ENCODE measurements at places on chromosomes 11 and 22.

DNA sequence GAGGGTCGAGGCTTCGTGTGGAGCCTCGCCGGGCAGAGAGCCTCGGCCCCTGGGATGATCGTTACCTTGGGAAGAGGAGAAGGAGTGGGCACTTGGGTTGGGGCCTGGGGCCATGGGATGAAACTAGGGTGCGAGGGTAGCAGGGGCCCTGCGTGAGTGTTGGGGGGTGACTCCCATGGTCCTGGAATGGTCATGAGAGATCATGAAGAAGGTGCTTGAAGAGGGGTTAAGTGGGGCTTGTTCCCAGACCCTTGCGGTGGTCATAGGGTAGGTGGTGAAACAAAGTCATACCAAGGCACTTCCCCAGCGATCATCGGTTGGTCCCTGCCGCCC is 284 bp downstream of the CCS start:
- no peak for DNase-seq

DNA sequence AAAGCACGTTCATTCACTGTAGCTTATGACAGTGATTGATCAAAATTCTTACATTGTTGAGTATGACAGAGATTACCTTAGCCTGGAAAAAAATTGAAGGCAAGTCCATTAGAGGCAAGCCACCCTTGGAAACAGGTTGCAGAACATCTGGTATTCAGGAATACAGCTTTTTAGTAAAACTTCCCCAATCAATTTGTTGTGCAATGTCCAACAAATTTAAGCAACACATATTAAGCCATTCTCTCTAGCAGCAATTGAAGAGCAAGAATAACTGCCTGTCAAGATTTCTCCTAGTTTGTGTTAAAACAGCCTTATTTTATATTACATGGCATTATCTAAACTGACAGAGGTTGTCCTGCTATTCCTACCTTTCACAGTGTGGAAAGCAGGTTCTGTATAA is 37.0 kb downstream of the BCL2L13 start:
- DNase-seq, result no peak

- DNase-seq, result no peak
These were observed 3.8 kb downstream of the SERPING1 start for GRCh38 chr11:57601297-57601696.

DNA sequence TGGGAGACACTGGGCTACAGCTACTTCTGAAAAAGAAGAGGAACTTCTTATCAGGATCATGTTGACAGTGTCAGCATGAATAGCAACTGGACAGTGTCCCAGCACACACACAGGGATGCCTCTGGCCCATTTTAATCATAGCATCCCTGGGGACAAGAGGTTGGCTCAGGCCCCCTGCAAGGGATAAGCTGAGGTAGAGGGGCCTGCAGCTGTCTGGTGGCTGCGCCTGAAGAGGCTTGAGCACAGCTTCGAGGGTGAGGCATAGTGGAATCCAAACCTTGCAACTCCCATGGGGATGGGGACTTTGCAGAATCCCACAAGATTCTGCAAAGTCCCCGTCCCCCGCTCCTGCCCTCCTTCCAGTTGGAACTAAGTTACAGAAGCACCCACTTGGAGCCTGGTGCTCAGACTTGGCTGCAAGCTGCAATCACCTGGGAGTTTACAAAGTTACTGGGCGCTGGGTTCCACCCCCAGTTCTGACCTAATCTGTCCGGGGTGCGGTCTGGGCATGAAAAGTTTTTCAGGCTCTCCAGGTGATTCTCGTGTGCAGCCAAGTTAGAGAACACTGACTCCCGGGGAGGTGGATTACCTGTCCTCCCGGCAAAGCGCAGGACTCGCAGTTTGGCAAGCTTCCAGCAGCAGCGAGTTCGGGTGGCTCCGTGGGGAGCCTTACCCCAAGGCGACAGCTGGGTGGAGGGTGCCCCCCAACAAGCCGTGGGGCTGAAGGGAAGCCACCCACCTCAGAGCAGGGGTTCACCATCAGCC is 16.0 kb upstream of the LINC01488 start:
- DNase-seq, result no peak

DNA sequence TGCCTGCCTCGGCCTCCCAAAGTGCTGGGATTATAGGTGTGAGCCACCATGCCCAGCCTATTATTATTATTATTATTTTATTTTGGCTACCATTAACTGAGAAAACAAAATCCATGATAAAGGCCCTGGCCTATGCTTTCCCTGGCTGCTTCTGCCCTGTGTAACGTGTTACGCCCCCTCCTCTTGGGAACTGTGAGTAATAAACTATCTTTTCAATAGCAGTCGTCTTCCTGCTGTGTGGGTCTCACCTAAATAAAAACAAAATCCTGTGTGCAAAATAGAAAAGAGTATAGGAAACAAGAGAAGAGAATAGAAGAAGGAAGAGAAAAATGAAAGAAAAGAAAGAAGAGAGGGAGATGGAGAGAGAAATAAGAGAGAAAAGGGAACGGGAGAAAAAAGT is 237.0 kb downstream of the MIAT start:
- DNase-seq, result no peak

DNA sequence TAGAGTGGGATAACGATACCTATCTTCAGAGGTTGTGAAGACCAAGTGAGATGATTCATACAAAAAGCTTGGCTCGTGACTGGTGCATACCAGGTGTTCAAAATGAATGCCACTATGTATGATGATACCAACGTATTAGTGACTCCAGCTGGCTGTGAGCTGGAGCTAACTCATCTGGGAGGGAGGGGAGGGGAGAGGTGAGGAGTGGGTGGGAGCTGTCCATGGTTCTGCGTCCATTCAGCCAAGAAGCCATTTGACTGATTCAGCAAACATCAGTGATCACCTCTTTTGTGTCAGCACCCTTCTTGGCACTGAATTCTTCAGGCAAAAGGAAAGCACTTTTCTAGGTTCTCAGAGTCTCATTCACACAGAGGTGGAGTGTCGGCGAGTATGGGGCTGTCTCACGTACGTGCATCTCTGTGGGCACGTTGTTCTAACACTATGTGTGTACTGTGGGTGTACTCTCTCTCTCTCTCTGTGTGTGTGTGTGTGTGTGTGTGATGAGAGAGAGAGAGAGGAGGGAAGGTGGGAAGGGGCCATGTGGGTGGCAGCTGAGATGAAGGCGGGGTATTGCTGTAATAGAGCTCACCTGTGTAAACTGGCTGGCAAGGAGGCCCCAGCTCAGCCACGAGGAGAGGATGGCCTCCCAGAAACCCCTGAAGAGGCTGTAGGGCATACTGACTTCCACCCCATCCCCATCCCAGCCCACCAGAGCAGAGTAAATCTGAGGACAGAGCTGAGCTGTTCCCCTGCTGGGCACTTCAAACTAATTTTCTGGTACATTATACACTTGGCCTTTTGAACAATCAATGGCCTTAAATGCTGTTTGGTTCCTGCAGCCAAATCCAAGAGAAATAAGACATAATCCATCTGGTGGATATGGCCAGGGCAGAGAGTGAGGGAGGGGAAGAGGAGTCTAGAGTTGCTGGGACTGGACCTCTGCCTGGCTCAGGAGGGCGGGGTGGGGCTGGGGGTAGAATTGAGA is 96.1 kb upstream of the THY1 start:
- DNase-seq, result no peak

DNA sequence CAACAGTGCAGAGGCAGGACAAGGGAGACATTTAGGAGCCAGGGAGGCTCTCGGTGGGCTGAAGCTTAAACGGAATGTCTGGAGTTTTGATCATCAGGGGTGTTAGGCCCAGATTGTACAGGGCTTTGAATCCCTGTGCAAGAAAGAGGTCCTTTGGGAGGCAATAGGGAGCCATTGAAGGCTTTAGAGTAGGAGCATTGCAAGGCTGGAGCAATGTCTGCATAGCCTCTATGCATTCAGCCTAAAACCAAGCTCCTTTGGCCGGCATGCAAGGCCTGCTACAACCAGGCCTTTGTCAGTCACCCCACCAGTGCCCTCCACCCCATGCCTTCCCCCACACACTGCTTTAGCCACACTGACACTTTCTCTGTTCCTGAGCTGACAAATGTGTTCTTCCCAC is 47.4 kb upstream of the FGF3 start:
- no peak for DNase-seq

- DNase-seq, result no peak
These were observed 28.2 kb downstream of the A4GALT start for GRCh38 chr22:42692239-42693054.

DNA sequence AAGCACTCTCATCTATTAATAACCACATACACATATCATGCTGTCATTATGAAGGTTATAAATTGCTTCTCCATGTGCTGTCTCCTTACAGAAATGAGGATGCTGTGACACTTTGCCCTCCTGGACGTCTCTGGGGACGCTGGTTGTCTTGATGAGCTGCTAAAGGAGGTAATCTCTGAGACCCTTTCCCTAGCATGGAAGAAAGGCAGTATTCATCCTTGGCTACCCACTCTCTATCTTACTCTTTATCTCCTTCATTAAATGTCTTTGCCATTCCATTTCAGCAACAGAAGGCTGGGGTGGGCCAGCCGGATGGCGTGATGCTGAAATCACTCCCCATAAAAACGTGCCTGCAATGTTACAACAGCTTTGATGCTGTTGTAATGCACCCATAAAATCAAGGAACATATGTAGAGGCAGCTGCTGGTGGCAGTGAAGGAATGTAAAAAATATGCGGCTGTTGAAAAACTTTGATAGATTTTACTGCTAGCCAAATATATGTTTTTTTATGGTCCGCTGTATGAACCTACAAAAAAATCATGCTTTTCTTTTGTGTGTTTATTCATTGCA is 715.1 kb upstream of the API5 start:
- no peak for DNase-seq

DNA sequence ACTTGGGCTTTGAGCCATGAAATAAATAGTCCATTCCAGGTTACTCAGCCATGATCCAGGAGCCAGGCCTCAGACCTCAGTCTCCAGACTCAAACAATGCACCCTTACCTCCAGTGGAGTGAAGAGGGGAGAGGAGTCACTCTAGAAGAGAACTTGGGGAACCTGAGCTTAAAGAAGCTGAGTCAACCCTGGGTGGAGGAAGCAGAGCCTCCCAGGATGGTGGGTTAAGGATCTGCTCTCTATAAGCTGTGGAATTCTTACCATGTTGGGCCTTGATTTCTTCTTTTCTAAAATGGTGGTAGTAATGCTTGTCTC is 113.2 kb downstream of the NECTIN1 start:
- no peak for DNase-seq

DNA sequence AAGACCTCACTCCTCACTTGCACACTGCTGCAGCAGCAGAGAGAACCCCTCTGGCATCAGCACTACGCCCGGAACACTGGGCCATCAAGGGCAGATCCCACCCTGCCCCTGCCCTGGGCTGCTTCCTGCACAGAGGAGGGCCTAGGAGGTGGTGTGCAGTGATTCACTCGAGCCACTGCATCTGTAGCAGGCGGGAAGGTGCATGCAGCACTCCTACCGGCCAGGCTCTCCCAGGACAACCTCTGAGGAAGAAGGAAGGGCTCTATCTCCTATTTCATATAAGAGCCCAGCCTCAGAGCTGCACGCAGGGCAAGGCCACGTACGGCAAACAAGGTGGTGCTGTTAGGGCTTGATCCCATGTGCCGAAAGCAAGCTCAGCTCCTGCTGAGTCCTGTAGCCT is 14.2 kb downstream of the RANGAP1 start:
- DNase-seq, result no peak

- no peak for DNase-seq
These were observed 24.5 kb downstream of the SMIM38 start for GRCh38 chr11:69180226-69180625.

GRCh38 chr22:24482575-24482974 is 12.6 kb upstream of the UPB1 start:
- DNase-seq, result no peak

DNA sequence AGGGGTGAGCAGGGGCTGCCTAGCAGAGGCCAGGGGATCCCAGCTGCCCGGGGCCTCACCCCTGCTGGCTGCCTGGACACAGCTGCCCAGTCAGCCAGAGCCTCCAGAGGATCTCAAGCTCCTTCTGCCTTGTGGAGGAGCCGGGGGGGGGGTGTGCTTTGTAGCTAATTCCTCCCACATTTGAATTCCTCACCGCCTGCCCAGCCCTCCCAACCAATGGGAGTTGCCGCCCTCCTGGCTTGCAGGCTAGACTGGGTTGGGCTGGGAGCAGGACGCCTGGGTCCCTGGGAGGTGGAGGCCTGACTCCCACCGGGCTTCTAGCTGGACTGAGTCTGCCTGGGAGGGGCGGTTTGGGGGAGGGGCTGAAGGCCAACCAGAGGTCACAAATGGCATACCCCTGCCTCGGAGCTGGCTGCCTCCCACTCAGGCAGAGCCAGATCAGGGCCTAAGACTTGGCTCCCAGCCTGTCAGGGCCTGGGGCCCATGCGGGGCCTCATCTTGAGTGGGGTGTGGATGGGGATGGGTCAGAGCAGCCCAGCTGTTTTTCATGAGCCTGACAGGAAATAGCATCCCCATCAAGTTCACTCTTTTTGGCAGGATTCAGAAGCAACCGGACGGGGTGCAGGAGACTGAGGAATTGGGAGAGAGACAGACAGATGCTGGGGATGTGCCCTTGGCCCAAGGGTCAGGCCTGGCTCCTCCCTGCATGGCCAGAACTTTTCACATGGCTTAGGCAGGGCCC is 29.2 kb upstream of the PDE2A start:
- DNase-seq, result no peak

- no peak for DNase-seq
These were observed 373.1 kb downstream of the ETS1 start for GRCh38 chr11:128214263-128214662.

DNA sequence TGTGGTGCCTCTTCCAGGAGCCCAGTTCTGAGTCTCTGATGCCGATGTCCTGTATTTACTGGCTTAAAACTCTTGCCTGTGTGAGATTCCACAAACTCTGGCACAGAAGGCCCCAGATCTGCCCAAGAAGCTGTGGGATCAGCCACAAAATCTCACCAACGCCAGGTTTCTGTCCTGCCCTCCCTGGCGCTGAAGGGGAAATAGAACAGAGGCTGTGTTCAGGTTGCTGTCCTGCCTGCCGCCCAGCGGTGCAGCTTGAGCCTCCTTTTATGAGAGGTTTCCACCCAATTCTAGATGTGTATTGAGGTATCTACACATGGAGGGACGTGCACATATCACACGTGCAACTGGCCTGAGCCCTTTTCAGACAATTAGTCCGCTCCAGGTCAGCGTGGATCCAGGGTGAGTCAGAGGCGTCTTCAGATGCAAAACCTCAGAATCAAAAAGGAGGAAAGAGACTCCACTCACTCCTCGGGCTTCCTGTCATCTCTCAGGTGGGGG is 2.2 kb downstream of the TMEM80 start:
- DNase-seq, result no peak

DNA sequence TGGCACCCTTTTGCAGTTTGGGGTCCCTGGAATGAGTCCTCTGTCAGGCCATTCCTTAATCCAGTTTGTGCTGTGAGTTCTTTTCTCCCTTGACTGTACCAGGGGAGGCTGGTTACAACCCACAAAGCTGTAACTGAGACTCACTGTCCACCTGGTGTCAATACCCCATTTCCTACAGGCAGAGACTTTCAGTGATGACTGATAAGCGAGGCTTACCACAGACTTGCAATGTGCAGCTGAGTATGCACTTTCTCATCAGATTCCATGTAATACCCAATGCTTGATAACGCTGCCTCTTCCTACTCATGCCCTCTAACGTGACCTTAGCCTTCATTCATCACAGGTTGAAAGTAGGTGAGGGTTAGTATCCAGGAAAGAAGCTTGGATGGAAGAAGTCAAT is 120.1 kb downstream of the INSC start:
- no peak for DNase-seq

DNA sequence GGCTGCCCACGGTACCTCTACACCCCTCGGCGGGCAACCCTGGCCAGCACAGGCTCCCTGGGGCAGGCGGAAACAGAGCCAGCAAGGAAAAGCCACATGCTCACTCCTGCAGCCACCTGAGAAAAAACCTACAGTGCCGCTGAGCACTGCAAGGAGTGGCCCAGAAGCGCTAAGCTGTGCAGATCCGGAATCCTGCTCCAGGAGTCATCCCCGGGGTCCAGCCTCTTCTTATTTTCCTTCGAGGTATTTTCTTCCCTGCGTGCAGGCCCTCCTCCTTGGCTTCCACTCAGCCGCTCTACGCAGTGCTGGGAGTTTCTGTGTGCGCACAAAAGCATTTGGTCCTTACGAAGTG is 81.0 kb downstream of the TRMU start:
- no peak for DNase-seq
